ENCODE measurements at places on chromosomes 1 and 21.

- DNase-seq = no peak
Measured at GRCh38 chr1:118204105-118204504, 19.1 kb upstream of the SPAG17 start.

GRCh38 chr1:41812453-41812852 lies 106.3 kb downstream of the HIVEP3 start:
- DNase-seq = no peak

DNA sequence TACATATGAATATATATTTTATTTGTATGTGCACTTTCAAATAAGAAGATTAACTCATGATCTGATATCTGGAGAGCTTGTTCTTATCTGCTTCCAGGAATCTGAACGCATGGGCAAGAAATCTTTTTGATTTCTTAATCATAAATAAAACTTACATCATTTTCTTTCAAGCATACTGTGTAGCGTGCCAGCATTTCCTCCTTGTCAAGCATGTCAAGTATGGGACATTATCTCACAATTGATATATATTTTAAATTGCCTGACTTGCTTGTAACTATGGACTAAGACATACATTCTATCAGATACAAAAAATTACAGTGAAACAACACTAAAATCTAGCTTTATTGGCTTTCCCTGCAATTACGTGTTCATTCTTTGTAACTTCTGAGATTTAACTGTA lies 1128.2 kb downstream of the PLA2G4A start:
- no peak for DNase-seq

GRCh38 chr1:214808845-214809460 lies 206.0 kb downstream of the CENPF start:
- no peak for DNase-seq

DNA sequence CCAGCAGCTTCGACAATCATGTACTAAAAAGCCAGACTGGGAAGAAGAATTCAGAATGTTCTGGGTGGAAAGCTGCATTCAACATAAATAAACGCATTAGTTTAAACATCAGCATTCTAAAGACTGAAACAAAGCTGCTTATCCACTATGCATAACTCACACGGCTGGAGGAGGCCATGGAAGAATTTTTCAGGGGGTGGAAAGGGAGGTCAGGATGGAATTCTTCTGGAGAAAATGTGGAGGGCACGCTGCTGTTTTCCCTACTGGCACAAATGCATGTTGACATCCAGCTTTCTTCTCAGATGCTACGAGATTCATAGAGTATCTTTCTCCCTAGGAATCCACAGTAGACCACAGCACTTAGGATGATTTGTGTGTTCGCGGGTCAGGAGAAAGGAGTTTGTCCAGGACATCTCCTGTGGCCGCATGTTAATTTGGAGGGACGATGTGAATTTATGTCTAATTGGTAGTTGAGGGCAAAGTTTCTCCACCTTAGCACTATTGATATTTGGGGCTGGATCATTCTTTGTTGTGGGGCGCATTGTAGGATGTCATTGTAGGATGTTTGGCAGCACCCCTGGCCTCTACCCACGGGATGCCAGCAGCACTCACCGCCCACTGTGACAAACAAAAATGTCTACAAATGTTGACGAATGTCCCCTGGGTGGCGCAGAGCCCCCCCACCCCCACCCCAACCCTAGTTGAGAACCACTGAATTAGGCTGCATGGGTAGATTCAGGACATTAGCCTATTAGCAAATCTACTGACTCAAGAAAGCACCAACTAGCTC lies 86.5 kb upstream of the KAZN start:
- no peak for DNase-seq

DNA sequence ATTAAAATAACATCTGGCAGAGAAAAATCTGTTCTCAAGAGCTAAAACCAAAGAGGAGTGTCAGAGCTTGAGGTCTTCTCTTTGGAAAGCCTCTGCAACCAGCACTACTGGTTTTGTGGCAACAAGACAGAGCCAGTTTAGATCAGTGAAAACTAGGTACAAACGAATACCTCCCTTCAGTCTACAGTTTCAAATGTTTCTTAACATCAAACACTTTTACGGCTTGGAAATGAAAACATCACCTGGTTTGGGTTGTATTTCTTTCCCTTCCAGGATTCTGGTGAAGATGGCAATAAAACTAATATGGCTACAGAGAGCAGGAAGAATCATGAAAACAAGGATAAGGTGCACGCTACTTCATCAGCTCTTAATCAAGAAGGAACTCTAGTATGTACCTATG lies 339.4 kb upstream of the ESRRG start:
- DNase-seq = no peak

DNA sequence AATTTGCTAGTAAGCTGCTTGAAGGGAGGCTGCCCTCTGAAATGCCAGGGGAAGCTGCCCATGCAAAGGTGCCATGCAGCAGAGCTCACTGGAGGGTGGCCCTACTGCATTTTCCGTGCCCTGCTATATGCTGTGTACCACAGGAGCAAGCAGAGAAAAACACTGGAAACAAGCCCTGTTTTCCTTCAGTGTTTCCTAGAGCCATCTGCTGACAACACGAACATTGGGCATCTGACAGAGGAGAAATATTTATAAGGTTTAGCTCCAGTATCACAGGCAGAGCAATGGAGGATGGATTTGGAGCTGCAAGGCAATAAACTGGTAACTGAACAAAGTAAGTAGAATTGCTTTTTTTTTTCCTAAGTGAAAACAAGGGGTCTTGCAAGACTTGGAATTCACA lies 198.4 kb downstream of the USP25 start:
- no peak for DNase-seq

- DNase-seq = no peak
Measured at GRCh38 chr21:29164323-29164942, 34.0 kb downstream of the MAP3K7CL start.

DNA sequence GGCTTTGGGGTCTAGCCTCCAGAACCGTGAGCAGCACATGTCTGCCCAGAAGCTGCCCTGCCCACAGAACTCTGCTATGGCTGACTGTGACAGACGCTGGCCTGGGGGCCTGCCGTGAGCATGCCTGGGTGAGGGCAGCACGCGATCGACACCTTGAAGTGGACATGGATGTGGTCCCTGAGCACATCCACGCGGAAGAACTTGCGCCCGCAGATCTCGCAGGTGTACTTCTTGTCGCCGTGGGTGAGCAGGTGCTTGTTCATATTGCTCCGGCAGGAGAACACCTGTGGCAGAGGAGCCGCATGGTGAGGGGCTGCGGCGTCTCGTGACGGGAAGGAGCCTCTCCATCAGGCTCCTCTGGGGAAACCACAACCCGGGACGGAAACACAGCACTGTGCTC lies 56.0 kb downstream of the PRDM15 start:
- no peak for DNase-seq

DNA sequence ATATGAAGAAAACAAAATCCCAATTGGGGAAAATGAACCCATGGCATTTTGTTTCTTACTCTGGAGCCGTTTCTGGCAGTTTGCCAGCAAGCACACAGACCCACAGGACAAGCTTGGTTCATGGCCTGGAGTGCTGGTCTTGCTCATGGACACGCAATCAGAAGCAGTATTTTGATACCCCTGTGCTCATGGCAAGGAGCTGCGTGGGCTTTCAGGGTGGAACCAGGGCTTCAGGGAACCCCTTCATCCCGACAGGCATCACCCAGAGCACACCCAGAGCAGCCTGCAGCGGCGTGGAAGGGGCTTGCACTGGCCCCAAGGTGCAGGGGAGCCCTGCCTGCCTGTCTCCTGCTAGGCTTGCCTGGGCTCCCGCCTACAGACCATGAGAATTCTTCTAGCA lies 45.4 kb upstream of the PCBP3 start:
- DNase-seq = no peak

GRCh38 chr1:22880174-22880601 lies 92.5 kb downstream of the LACTBL1 start:
- no peak for DNase-seq

GRCh38 chr1:100746542-100746932 lies 27.0 kb downstream of the VCAM1 start:
- no peak for DNase-seq

GRCh38 chr1:10033359-10033845 lies 644 bp downstream of the UBE4B start:
- no peak for DNase-seq

DNA sequence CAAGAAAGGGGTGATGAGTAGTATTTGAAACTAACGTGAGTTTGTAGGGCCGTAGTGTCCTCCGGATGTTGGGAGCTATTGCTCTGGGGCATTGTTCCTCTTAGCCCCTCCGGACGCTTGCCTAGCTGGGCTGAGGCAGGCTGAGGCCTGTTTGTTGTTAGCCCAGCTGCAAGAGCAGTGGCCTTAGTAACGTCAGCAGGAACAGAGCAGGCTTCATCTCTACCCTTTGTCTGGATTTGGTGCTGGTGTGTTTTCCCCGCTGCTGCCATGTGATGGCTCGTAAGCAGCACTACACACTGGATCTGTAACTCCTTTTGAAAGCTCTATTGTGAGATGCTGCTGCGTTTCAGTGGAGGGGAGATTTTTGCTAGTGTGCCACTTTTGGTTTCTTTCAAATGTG lies 57.6 kb downstream of the DNM3 start:
- DNase-seq = no peak

- DNase-seq = no peak
Measured at GRCh38 chr1:191358724-191359123, 799.5 kb upstream of the RGS18 start.

- no peak for DNase-seq
Measured at GRCh38 chr1:46427541-46427940, 33.4 kb downstream of the FAAH start.

- no peak for DNase-seq
Measured at GRCh38 chr1:18088077-18088594, 19.5 kb upstream of the IGSF21 start.

DNA sequence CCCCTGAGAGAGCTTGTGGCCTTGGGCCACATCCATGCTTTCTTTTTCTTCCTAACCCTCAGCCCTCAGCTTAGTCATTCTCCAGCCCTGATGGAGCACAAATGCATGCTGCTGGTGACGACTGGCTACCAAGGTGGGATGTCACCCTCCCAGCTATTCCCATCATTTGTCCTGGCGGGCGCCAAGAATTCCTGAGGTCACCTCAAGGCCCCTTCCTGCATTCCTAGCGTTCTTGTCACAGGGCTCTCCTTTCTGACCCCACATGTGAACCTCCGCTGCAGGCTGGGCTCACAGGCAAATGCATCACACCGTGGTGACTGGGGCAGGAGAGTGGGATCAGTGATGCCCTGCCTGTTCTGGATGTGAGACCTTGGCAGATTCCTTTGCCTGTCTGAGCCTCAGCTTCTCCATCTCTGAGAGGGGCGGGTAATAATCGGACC lies 53.4 kb upstream of the IFFO2 start:
- DNase-seq = no peak

- no peak for DNase-seq
Measured at GRCh38 chr1:215210167-215210566, 127.6 kb downstream of the KCNK2 start.

DNA sequence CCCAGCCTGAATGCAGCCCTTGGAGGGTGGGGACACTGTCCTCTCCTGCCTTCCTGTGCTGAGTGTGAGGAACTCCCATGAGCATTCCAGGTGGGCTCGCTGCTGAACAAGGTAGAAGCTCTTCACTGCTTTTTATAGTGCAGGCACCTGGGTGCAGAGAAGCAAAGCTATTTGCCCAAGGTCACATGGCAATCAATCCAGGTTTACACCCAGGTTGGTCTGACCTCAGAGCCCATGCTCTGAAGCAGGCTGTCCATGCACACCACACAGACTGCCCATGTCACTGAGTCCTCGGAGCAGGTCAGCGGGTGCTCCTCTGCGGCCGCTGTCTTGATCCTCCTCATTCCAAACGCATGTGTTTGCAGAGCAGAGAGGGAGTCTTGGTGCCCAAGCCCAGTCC lies 323.4 kb upstream of the VAMP3 start:
- no peak for DNase-seq

- no peak for DNase-seq
Measured at GRCh38 chr1:58979677-58980076, 195.8 kb upstream of the JUN start.

GRCh38 chr1:200850554-200850953 lies 22.2 kb upstream of the GPR25 start:
- no peak for DNase-seq

DNA sequence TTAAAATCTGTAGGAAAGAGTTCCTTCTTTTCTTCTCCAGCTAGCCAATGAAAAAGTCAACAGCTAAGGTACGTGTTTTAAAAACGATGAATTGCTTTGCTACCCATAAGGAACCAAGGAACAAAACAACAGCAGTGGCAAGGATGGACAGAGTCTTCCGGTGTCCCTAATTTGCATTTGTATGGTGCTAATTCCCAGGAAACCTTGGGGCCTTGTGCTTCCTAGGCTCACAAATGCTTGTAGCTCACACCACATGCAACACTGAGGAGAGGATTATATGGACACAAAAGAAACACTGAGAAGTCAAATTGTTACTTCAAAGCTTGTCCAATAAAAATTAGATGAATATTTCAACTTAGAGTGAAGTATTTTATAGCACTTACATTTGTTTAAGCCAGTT lies 1.8 kb upstream of the PGBD5 start:
- no peak for DNase-seq

DNA sequence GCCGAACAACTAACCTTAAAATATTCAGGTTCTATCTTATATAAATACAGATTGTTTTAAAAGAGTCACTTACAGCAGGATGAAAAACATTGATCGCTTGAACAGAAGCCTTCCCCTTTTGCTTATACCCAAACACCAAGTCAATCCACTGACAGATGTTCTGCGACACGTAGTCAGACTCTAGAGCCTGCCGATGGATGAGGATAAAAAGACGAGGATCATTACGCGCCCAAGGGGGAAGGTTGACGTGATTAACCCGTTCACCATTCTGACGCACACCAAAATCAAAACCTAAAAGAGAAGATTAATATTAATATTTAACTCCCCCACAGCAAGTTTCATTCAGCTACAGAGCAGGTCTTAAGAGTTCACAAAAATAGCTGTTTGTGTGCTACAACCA lies 59.4 kb upstream of the GNG4 start:
- no peak for DNase-seq

DNA sequence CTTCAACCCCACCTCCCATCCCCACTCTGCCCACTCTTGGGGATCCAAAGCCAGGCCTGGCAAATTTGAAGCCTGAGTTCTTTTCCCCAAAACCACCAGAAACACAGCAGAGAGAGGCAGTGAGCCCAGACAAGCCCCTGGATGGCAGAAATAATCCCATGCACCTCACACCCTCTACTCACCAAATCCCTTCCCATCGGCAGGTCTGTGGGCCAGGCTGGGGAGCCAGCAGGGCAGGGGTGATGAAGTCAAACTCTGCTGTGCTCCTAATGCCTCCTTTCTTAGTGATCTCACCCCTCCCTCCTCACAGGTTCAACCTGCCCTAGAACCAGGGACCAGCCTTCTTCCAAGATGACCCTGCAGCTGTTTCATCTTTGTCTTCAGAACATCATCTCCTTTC lies 72.4 kb downstream of the GLIS1 start:
- no peak for DNase-seq

DNA sequence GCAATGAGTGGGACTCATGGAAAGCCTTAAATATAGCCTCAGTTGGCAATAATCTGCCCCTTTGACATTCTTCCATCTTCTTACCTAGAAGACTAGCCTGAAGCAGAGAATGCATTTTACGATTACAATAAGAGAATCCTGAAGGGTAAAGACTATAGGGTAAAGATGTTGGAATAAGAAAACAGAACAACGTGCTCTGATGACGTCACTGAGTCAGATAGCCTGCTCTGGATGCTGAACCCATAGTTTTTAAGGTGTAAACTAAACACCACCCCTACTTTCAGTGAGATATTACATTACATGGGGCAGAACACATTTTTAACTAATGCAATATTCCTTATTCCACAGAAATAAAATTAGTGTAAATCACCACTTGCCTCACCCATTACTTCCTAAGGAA lies 240.4 kb downstream of the KCNT2 start:
- no peak for DNase-seq

GRCh38 chr1:118335331-118335732 lies 150.3 kb upstream of the SPAG17 start:
- no peak for DNase-seq

Data from stimulated activated CD4-positive, alpha-beta T cell treated with anti-CD3 and anti-CD28 coated beads, TNF-alpha, amount 100 ng/mL, for 1 hour (primary cell).